ENCODE measurements at places on chromosomes 12 and 14.
A peak's percentile ranks its signal among the peaks of the same experiment; 100 is the strongest.

DNA sequence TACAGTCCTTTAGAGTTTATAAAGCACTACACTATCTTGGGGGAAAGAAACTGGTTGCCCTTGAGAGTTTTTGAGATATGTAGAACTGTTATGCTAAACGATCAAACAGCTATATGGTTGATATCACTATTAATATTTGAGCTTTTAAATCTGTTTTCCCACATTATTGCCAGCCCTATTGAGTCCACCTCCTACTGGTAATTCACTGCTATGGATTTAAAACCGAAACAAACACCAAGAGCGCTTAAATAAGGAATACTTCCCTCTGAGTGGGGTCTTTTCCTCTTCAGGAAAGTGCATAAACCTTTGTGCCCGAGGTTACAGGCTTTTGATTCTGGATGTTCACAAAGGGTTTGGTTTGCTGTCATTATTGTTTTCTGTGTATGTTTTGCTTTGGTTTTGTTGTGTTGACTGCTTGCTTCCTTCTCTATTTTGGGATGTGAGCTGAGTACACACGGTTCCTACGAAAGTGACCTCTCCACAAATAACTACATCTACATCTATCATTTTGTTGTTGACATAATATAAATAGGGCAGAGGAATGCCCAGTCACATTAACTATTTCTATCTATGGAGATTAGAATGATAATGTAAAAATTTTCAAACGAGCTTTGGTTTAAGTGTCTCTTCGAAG lies 44.8 kb downstream of the LGR5 start:
- no peak for DNase-seq

DNA sequence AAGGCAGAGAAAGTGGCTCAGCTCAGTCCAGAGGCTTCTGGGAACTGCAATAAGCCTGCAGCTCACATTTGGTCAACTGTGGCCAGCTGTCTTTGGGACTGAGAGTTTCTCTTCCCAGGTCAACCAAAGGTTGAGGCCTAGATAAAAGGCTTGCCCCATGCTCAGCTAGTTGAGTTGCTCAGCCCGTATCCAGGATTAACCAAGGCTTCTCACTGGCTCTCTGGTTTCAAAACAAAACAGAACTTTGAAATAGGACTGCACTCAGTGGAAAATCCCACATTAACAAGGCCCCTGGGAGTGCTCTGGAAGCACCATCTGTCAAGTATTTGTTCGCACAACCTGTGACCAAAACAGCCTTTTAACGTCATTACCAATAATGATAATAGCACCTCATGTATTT lies 40.3 kb upstream of the NUAK1 start:
- DNase-seq: peak; percentile 62

GRCh38 chr12:7915661-7916403 lies 20.2 kb downstream of the SLC2A3 start:
- no peak for DNase-seq

DNA sequence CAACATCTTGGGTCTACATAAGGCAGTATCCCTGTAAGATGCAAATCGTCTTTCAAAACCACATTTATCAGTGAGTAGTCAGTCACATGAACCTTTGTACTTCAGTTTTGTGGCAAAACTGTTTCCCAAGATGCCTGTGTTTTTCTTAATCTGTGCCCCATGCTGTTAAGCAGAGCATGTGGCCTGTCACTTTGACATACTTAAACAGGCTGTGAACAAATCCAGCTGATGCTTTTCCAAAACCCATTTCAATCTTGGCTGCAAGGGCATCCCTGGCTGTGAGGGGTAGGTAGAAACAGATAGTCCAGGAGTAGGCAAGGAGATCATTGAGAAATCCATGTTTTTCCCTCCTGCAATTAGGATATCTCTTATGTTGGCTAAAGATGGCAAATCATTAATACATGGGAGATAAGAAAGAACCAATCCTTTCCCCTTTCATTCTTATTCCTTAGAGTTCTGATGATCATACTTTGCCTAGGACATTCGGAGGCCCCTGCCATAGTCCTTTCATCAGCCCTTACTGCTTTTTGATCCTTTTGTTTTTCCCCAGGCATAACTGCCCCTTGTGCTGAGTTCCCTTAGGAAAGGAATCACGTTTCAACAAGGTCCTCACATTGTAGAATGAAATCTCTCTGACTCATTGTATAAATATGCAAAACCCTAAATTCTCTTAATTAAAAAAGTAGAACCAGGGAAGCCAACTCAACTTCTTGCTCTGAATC lies 121.1 kb upstream of the EEA1 start:
- DNase-seq: no peak

DNA sequence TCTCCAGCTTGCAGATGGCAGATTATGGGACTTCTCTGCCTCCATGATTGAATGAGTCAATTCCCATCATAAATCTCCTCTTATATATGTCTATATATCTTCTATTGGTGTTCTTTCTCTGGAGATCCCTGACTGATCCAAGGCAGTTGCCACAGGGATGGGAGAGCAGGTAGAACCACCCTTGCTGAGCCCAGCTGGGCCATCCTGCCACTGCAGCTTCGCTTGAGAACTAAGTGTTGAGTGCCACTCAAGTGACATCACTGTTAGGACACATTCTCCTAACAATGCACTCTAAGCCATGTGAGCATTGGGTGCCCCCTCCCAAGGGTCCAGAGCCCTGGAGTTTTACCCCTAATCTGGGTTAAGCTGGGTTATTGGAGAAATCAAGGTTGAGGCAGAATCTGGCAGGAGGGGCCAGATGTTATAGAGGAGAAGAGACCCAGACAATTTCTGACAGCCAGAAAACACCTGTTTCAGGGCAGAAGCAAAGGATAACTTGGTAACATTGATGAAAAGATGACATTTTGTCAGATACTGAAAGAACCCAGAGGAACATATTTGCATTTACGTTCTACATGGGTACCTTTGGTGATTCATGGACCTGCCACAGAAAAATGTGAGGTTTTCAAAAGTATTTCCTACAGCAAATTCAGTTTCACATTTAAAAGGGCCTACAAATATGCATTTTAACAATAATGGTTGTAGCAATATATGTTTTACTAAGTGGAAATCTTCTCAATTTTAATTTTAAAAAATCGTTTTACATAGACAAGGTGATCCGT lies 57.2 kb upstream of the MAX start:
- DNase-seq: no peak

DNA sequence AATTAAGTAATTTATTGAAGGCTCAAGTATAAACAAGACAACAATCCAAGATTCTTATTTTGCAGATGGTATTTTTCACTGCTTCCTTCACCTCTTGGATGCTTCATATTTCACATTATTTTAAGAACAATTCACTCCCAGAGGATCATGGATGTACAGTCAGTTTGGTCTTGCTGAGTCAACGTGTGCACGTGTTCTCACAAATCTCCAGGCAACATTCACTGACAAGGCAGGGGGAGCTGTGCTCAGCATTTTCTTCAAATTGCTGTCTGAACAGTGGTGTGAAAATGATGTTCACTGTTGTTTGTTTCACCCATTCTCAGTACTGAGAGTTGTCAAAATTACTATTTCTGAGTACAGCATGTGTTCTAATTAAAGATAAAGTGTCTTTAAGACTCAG lies 118.3 kb upstream of the SLC38A4 start:
- DNase-seq: peak; percentile 70

DNA sequence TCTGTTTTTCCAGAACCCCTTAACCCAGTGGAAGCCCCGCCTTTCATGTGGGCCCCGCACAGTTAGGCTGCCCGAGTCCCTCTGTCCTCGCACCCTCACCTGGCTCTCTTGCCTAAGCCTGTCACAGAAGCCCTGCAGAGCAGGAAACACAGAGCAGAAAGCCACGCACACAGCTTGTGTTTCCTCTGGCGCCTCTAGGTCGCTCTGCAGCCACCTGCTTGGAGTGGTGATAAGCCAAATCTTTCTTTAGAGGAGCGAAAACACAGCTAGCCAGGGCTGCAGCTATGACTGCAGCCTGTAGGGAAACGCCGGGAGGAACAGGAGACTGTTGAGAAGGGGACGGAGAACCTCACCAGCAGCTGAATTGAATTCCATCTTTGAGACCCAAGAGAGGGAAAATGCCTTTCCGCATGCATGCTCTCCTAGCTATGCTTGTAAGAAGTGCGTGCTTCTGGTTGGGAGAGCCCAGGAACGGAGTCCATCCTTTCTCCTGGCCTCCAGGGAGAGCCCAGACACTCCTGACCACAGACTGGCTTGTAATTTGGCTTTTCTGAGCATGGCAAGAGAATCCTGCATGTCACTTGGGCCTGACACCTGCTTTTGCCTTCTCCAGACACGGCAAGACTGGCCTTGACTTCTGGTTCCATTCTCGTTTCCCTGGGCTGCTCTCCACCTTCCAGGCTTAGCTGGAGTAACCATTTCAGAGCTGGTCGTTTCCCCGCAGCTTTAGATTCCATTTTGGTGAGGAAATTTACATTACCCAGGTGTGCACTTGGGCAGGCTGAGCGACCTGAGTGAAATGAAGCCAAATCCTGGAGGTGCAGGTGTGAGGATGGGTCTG lies 301.6 kb downstream of the CACNA1C start:
- no peak for DNase-seq

- no peak for DNase-seq
Measured at GRCh38 chr12:51997136-51997535, 9.6 kb upstream of the TAMALIN start.

GRCh38 chr14:35470755-35471154 lies 63.2 kb upstream of the INSM2 start:
- DNase-seq: peak; percentile 11

- DNase-seq: no peak
Measured at GRCh38 chr12:124779161-124780141, 84.2 kb downstream of the SCARB1 start.

DNA sequence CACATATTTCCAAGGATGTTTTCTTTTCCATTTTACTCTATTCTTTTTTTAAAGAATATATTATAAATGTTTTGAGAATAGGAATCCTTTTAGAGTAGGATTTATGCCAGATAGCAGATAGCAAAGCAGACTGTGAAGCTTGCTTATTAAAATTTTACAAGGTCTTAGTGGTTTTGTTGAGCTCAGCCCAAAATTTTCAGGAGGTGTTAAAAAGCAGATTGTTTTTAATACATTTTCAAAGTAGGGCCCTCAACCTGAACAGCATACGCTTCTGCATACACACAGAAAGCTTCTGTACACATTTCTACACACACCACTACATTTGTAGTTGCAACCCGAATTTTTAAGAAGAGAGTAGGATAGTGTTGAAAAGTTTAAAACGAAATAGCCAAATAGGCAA lies 151.0 kb downstream of the EPS8 start:
- no peak for DNase-seq

GRCh38 chr12:123471374-123472068 lies 13.6 kb downstream of the SNRNP35 start:
- DNase-seq: no peak

GRCh38 chr12:125518074-125518473 lies 452.8 kb downstream of the AACS start:
- DNase-seq: no peak

GRCh38 chr14:99643343-99643742 lies 1.6 kb upstream of the HHIPL1 start:
- no peak for DNase-seq

Measured in stromal cell of bone marrow (primary cell).